ENCODE measurements at places on chromosomes 12 and 14. TPM values are rescaled to one million over a fixed set of nuclear protein-coding genes. Genes with fewer than 3 reads are reported as not detected.

The CIROP gene
- polyA plus RNA-seq = not detected

The CD163 gene
- polyA plus RNA-seq = 0.03 TPM

DNA sequence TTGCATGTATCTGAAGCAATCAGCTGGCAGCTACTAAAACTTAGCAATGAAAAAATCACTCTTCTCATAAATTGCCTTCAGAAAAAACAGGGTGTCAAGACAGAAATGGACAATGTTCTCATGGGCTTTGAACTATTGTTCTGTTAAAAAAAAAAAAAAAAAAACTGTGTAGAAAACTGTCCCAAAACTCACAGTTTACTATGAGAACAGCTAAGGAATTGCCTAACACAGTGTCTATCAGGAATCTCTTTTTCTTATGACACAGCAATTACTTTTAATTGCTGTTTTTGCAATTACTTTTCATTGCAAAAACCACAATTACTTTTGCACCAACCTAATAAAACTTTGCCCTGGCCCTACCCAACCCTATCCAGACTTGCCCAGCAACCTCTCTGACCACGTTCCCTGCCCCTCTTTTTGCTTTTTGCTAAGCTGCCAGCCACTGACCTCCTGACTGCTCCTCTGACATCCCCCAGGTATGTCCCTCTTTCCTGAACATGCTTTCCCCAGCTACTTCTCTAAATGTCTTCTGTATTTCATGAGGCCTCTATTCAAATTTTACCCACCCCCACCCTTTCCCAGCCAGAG is 68.0 kb upstream of the SLCO1C1 start:
- DNase-seq = no peak

- no peak for DNase-seq
These were observed 11.1 kb upstream of the NINJ2 start for GRCh38 chr12:674272-674781.

DNA sequence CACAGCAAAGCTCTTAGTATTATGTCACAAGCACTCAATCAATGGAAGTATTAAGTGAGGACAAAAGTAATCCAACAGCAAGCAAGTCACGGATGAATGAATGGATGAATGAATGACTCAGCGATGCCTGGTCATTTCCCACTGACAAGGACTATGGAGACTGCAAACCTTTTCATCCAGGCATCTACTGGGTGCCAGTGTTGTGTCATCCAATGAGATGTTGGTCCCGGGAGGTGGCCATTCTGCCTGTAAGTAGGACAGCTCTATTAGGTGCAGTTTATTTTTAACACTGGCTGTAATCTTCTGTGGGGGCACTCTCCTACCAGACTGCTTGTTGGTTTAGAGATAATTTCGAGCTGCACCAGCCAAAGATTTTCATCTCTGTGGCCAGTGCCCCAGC is 39.4 kb downstream of the STAB2 start:
- peak; percentile 40 for DNase-seq

GRCh38 chr12:9866860-9867269 is 2.3 kb downstream of the CLEC2B start:
- no peak for DNase-seq

GRCh38 chr14:64201921-64202545 is 92.1 kb downstream of the ESR2 start:
- no peak for DNase-seq

GRCh38 chr14:65964366-65964765 is 521.8 kb upstream of the CCDC196 start:
- no peak for DNase-seq

DNA sequence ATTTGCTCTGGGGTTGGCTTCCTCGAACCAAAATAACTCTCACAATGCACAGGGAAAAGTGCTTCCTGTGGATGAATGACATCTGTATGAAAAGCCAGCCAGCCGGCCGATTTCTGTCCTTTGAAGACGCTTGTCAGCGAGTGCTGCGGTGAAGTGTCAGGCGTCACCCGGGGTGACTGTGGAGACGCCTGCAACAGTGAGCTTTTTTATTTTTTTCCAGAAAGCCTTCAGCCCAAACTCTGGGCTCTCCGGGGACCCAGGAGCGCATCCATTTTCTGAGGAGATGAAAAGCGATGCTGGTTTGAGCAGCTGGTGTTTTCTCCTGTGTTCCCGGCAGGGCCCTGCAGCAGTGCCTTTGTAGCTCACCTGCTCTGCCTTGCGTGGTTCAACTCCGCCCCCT is 147.9 kb upstream of the MYL2 start:
- DNase-seq = no peak

DNA sequence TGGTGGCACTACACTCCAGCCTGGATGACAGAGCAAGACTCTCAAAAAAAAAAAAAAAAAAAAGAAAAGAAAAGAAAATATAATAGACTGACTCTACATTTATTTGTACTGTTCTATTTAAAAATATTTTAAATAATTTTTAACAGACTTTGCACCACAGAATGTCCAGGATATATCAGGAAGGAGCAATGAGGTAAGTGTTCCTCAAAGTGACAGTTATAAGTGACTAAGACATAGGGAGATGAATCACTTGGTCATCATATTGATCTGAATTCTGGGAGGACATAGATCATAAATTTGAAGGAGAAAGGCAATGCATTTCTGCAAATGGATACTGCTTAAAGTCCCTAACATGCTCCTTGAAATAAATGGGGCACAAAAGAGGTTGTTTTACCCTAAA is 221.5 kb downstream of the KCNC2 start:
- DNase-seq = no peak

Measured in SK-N-SH (cell line).